Stimulated activated CD4-positive, alpha-beta T cell treated with anti-CD3 and anti-CD28 coated beads, Interleukin-1b, Interleukin-23, amount 100 ng/mL, for 1 hour (primary cell): ENCODE measurements at places on chromosomes 7 and 10.

DNA sequence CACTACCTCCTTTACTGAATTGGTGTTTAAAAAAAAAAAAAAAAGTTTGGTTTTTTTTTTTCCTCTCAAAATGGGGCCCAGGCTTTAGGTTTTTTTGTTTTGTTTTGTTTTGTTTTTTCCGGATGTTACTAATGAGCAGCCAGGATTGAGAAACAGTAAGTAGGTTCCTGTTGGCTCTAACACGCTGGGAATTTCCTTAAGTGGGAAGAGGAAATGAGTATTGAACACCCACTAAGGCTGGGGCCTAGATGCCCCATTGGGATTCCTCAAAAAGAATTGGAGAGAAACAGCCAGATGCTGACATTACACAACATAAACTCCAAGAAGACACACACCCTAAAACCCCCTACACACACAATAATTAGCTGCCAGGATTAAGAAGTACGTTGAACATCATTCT lies 102.2 kb upstream of the NANOS1 start:
- no peak for DNase-seq

GRCh38 chr10:104501864-104502579 lies 139.1 kb upstream of the SORCS3 start:
- no peak for DNase-seq

DNA sequence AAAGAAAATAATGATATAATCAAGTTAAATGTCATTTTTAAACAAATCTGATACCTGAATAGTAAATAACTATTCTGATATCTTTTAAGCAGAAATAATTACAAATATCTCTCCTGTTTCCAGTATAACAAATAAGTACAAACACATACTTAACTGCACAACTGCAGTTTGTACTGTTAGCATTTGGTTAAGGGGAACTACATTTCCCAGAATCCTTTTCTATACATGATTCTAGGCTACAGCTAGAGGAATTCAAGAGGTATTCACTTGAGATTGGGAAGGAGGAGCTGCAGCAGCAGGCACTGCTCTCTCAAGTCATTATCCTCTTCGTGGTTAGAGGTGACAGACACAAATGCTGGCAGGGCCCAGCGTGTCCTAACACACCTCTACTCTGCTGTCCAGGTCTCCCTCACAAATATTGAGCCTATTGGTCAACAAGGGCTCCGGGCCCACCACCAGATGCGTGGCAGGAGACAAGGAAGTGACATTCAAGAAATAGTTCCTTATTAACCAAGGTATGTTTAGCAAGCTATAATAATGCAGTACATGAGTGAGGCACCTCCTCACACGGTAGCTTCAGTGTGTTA lies 255.1 kb upstream of the MKLN1 start:
- DNase-seq: no peak

DNA sequence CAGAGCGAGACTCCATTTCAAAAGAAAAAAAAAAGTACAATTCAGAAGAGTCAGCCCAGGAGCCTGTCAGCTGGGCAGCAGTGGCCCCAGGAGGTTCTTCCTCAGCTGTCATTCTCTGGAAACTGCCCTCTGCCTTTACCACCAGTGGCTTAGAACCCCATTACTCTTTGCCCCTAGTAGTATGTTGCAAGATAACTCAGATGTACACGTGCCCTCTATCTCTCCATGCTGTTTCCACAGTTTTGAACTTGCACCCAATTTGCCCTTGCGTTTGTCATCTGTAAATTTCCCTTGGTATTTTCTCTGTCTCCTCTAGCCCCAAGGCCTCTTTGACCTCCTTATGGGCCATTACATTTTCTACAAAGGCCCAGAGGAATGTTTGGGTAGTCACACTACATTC lies 56.7 kb upstream of the PRKAR2B start:
- DNase-seq: no peak

DNA sequence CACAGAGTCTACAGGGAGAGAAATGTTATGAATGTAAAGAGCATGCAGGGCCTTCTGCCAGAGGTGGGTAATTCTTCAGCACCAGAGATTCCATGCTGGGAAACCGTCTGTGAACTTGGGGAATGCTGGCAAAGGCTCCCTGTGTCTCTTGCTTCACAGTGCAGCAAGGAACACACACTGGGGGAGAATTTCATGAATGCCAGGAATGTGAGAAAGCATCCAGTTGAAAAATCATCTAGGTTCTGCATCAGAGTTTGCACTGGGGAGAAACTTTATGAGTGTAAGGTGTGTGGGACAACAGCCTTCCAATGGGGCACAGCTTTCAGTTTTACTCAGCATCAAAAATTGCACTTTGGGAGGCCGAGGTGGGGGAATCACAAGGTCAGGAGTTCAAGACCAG lies 224.3 kb upstream of the IGFBP3 start:
- DNase-seq: no peak

DNA sequence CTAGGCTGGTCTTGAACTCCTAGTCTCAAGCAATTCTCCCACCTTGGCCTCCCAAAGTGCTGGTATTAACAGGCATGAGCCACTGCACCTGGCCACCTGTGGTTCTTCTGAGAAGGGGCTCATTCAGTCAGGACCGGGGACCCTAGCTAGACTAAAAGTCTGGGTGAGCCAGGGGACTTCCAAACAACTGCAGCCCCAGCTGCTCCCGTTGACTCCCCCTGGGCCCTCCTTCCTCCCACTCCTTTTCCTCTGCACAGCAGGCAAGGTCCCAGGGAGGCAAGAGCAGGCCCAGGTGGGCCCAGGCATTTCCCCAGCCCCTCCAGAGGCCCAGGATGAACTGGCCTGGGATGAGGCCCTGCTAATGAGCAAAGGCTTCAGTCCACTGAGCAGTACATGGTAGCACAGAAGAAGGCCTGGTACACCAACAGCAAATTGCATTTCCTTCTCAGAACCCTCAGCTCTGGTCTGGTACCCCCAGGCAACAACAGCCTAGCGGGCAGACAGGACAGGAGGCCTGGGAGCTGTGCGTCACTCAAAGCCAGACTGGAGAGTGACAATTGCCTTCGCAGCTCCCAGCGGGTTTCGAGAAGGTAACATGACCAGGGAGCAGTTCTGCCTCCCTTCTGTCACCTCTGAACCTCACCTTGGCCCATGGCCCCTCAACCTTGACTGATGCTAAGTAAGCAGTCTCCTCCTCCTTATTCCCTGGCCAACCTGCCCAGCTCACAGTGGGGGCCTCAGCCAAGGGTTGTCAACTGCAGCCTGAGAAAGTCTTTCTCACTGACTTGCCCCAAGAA lies 30.7 kb upstream of the HSPA12A start:
- DNase-seq: no peak

DNA sequence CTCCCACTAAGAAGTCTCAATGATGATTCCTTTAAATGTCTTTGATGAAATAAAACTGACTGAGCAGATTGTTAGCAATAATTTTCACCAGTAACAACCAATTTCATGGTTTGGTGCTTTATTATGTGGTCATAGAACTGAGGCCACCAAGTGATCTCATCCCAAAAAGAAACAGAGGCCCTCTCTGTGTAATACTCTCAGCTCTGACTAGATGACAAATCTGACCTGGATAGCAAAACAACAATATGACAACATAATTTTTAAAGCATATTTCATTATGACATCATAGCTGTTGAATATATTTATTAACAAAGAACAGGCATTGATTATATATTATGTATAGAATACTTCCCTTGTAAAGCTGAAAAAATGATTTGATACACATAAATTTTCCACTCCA lies 5.9 kb downstream of the SEMA3E start:
- no peak for DNase-seq

GRCh38 chr10:131694781-131695495 lies 205.9 kb upstream of the PPP2R2D start:
- no peak for DNase-seq

DNA sequence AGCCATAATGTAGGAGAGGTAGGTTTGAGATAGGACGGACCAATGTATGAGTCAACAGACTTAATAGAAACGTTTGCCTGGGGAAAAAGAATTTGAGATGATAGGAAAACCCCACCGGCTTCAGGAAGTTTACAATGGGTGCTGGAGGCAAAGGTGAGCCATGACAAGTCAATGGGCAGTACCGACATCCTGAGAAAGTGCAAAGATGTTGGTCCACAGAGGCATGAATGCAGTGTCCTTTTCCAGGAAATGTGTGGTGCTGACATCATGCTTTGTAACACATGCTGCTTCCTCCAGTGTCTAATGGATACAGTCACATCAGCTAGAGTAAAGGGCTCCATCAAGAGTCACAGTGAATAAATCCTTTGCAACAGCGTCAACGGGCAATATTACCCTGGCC lies 533.6 kb downstream of the INHBA start:
- DNase-seq: no peak

- no peak for DNase-seq
Measured at GRCh38 chr10:11541296-11541695, 70.2 kb downstream of the USP6NL start.

GRCh38 chr7:46279290-46279689 lies 358.2 kb upstream of the IGFBP3 start:
- DNase-seq: no peak

DNA sequence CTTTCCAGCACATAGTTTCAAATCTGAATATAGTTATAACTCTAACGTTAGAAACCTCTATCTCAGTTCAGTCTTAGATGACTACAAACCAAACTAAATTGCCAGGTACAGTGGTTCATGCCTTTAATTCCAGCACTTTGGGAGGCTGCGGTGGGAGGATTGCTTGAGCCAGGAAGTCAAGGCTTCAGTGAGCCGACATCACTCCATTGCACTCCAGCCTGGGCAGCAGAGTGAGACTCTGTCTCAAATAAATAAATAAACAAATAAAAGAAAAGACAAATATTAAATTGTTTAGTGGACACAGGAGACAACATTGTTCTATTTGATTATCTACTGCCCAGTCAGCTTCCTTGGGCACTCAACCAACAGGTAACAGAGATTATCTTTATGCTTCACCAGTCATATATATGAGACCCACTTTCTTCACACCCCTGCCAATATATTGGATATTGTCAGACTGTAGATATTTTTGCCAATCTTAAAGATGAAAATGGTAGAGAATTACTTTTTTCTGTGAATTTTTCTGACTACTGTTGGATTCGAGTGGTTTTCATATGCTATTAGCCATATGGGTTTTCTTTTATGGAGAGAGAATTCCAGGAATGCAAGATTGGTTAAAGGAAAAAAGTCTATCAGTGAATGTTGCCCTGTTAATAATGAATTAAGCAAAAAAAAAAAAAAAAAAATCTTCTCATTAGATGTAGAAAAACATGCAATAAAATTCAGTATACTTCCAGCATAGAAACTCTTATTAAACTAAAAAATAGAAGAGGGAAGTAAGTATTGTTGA lies 16.0 kb downstream of the HDAC9 start:
- DNase-seq: no peak

- no peak for DNase-seq
Measured at GRCh38 chr10:129501652-129502436, 34.8 kb downstream of the MGMT start.

- no peak for DNase-seq
Measured at GRCh38 chr10:11594589-11595394, 16.7 kb downstream of the USP6NL start.

DNA sequence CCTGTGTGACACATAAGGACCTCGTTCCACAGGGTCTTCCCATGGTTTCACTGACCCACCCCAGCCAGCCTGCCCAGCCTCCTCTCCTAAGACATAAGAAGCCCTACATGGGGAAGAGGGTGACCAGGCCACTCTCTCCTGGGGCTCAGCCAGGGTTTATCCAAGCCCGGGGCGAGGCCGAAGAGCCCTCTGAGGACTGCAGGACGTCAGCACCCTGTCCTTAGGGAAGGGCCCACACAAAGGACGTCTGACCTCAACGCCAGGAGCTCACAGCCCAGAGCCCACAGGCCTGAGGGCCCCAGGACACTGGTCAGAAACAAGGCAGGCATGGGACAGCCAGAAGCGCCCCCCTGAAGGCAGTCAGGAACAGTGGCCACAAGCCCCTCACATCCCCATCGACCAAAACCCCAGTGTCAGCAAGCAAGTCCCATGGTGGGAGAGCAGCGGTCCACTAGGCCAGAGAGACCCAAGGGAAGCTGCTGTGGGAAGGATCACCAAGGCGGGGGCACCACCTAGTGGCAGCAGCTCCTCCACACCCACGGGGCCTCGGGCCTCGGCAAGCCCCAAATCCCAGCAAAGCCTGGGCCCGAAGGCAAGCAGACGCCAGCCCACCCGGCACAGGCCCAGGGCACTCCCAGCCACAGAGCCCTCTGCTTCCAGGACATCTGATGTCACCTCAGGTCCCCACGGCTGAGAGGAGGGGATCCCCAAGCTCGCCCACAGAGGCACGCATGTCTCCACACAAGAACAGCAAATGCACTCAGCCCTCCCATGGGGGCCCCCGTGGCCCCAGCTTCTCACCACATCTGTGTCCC lies 23.4 kb downstream of the MAD1L1 start:
- peak; percentile 11 for DNase-seq

- DNase-seq: no peak
Measured at GRCh38 chr10:66381045-66381444, 544.8 kb upstream of the LRRTM3 start.

DNA sequence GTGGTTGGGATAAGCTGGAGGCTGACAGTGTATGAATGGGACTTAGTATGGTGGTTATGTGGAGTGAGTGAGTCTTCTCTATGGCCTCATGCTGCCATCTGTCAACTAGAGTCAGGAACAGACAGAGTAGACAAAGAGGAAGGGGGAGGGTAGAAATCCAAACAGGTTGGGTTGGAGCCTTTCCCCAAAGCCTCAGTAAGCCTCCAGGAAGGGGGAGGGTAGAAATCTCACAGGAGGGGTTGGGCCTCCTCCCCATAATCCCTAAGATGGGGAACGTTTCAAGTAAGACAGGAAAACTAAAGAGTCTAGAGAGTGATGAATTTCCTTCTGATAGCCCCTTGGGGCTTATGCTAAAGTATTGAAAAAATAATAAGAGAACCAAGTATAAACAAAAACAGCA lies 2.0 kb upstream of the AKR1B15 start:
- DNase-seq: no peak

DNA sequence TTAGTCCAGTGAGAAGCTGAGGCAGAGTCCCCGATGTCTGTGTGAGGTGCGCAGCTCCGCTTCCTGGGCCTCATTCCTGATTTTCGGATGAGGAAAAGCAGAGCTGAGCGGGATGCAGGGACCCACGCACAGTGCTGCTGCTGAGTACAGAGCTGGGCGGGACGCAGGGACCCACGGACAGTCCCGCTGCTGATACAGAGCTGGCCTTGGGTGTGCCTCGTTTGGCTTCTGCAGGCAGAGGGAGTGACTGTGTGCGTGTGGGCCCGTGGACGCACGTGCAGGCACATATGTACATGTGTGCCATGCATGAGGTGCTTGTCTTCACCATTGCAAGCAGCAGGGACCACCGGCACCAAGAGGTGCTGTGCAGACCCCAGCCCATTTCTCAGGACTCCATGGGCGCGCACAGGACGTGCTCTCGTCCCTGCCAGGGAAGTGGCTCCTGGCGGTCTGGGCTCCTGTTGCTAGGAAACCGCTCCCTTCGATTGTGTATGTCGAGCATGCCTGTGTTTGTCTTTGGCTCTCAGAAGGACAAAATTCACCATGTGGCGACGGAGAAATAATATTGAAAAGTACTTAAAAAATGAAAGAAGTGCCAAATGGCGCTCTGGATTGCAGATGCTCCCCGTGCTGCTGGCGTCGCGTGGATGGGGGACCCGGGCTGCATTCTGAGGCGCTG lies 303.8 kb upstream of the MKI67 start:
- no peak for DNase-seq

- no peak for DNase-seq
Measured at GRCh38 chr10:2910656-2911055, 156.7 kb upstream of the PFKP start.

GRCh38 chr7:17495655-17496394 lies 197.4 kb downstream of the AHR start:
- DNase-seq: no peak

- DNase-seq: no peak
Measured at GRCh38 chr7:32163896-32164295, 93.7 kb upstream of the PDE1C start.

- DNase-seq: no peak
Measured at GRCh38 chr7:47843291-47843690, 105.0 kb downstream of the PKD1L1 start.

GRCh38 chr10:21424459-21424861 lies 101.0 kb downstream of the SKIDA1 start:
- DNase-seq: no peak
